Activated CD4-positive, CD25-positive, alpha-beta regulatory T cell treated with anti-CD3 and anti-CD28 coated beads, Interleukin-2, amount 50 U/mL, for 24 hours (primary cell): ENCODE measurements at places on chromosomes 5 and 9.
A peak's percentile ranks its signal among the peaks of the same experiment; 100 is the strongest.

GRCh38 chr5:109971968-109972367 lies 282.2 kb downstream of the MAN2A1 start:
- ATAC-seq = peak; percentile 76

DNA sequence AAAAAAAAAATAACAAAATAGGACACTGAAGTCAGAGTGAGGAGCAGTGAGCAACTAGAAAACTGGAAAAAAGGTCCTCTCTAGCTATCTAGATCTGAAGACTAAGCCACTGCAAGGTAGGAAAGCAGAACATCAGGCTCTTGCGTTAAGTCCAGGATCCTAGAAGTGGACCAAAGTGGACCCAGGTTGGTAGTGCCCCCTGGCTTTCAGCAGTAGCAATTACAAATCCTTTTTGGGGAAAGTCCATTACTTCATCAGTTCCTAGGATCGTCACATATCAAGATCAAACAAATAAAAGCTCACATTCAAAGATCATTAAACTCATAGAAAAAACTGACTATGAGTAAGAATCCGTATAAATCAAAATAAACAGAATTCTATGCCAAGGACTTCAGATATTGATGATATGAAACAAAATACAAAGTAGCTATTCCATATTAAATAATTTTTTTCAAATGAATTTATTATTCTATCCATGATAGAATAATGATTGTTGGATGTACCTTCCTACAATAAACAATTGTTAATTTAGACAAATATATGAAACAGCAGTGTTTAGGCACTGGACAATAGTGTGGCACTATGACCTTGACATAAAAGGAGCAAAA lies 6.5 kb upstream of the RICTOR start:
- no peak for ATAC-seq

DNA sequence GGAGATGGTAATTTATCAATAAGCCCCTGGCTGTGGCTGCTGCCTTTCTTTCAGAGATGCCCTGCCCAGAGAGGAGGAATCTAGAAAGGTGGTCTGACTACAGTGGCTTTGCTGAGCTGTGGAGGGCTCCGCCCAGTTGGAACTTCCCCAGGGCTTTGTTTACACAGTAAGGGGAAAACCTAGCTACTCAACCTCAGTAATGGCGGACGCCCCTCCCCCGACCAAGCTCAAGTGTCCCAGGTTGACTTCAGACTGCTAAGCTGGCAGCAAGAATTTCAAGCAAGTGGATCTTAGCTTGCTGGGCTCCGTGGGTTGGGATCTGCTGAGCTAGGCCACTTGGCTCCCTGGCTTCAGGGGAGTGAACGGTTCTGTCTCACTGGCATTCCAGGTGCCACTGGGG lies 865.4 kb upstream of the ACO1 start:
- no peak for ATAC-seq

DNA sequence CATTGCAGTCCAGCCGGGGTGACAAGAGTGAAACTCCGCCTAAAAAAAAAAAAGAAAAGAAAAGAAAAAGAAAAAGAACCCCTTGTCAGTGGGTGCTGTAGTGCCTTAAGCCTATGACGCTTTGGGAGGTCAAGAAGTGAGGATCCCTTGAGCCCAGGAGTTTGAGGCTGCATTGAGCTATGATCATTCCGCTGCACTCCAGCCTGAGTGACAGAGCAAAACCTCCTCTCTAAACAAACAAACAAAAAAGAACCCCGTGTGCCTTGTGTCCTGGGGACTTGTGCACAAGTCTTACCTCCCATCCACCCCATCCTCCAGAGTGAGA lies 33.5 kb upstream of the STXBP1 start:
- ATAC-seq = no peak

DNA sequence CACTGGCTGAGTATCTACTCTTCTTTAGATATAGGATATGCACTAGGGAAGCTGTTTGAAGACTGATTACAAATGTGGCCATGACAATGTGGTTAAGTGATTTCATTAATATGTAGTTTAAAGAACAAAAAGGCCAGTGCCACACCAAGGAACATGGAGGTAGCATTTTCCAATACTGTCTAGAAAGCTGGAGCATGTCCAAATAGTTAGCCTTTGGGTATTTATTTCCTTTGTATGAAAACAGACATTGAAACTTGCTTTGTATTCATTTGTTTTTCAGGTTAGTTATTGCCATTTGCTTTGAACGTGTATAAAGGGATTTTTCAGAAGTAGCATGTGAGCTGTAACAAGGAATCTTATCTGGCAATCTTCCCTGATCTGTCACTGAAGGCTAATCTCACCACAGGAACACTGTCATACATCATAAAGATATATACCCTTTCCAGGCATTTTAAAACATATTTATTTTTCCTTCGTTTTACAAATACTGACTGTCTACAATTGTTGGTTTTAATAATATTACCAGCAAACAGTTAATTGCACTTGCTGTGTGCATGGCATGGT lies 93.4 kb downstream of the PLPPR1 start:
- ATAC-seq = no peak

DNA sequence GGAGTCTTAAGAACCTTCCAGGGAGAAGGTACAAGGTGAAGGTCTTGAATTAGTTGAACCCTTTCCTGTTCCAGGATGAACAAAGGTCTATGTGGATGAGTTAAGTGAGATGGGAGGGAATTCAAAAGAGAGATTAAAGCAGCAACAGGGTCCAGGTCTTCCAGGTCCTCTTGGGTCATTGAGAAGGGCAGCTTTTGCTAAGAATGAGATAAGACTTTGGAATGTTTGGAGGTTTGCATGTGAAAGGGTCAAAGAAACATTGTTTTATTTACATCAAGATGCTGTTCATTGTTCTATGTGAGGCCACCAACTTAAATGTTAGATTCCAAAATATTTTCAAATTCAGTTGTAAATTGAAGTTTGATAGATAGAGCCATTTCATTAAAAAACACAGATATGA lies 463.9 kb downstream of the ANXA1 start:
- ATAC-seq = no peak

- ATAC-seq = no peak
Observed at GRCh38 chr9:3646226-3646625, 120.4 kb upstream of the RFX3 start.

DNA sequence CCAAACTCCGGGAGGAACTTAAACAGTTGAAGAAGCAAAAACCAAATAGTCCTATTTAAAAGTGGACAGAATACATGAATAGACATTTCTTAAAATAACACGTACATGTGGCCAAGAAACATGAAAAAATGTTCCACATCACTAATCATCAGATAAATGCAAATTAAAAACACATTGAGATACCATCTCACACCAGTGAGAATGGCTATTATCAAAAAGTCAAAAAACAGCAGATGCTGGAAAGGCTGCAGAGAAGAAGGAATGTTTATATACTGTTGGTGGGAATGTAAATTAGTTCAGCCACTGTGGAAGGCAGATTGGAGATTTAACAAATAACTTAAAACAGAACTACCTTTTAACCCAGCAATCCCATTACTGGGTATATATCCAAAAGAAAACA lies 283.0 kb upstream of the IZUMO3 start:
- no peak for ATAC-seq

DNA sequence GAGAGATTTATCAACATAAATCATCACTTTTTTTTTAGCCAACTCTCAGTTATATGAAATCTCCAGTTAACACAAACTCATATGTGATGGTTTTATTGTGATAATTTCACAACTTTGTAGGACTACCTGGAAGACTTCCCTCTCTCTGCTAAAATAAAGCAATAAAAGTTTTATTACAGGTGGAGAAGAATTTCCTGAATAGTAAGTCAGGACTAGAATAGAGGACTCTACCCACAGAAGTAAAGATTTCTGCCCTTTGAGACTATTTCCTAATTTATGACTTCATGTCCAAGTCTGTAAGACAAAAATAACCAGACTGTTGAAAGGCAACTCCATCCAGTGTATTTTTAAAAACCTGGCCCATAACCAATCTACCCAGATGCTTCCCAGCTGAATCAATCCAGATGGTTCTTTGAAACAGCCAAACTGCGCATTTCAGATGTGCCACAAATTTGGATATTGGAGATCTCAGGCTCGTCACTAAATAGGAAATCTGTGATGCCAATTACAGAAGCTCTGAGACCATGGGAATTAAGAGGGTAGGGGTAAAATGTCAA lies 234.0 kb upstream of the NMUR2 start:
- ATAC-seq = no peak

GRCh38 chr9:135884328-135885035 lies 22.9 kb downstream of the CAMSAP1 start:
- no peak for ATAC-seq

GRCh38 chr5:88691945-88692868 lies 190.8 kb downstream of the MEF2C start:
- ATAC-seq = no peak

- ATAC-seq = no peak
Observed at GRCh38 chr5:78345485-78345884, 14.9 kb upstream of the SCAMP1 start.

DNA sequence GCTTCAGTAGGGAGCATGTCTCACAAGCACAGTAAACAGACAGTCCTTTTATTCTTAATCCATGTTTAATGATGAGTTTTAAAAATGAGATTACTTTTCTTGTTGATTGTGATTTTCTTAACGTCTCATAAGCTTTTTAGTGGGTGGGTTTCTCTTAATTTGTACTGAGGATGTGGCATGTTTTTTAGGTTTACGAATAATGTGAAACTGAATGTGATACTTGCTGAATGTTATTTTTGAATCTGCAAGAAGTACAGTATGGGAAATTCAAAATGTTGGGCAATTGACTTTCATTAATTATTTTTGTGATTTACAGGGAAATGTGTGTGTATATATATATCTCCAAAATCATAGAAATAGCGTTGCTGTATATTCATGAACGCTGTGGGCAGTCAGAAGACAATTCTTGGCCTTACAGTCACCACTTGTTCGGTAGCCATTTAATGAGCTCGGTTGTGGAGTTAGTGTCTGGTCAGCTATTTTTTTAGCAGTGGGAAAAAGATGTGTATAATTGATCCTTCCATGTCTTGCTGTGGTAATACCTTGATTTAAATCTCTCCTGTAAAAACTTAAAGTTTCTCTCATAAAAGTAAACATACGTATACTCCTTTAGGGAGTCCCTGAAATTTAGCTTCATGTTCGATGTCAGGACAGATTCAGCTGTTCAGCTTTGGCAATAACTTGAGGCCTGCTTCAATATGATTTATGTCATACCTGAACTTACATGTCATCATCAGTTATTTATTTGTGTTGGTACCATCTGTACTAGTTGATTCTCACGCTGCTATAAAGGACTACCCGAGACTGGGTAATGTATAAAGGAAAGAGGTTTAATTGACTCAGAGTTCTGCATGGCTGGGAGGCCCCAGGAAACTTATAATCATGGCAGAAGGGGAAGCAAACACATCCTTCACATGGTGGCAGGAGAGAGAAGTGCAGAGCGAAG lies 15.0 kb downstream of the ICE1 start:
- ATAC-seq = no peak

DNA sequence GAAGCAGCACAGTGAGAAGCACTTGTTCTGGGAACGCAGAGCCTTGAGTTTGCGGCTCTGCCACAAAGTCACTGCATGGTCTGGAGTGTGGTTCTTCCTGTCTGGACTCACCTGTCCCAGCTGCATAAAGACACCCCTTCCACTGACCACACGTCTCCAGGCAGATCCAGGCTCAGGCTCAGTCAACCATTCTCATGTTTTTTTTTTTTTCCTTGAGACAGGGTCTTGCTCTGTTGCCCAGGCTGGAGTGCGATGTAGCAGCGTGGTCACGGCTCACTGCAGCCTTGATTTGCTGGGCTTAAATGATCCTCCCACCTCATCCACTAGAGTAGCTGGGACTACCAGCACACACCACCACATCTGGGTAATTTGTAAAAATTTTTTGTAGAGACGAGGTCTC lies 102.9 kb upstream of the KLF4 start:
- no peak for ATAC-seq

GRCh38 chr9:23538067-23538402 lies 288.0 kb downstream of the ELAVL2 start:
- no peak for ATAC-seq

DNA sequence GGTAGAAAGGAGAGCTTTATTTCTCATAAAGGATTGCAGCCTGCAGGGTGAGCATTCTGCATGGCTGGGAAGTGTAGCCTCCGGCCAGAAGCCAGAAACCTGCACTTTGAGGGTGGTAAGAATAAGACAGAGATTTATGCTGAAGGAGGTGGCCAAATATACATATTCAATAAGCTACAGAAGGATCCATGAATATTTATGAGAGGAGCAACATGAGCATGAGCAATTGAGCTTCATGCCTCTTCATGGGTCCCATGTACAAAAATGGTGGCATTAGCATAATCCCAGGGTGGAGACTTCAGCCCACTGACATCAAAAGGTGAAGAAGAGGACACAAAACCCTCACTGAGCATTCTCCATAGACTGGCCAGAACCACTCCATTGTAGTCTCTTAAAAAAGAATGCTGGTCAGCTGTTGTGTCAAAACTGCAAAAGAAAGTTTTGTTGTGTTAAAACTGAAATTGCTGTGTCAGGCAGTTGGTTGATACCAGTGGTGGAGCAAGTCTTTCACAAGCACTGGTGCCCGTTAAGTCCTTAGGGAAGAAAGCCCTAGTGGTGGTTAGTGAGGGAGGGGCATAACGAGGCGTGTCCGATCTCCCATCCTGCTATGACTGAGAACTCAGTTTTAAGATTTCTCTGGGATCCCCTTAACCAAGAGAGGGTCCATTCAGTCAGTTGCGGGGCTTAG lies 160.8 kb upstream of the MAP1B start:
- ATAC-seq = no peak

DNA sequence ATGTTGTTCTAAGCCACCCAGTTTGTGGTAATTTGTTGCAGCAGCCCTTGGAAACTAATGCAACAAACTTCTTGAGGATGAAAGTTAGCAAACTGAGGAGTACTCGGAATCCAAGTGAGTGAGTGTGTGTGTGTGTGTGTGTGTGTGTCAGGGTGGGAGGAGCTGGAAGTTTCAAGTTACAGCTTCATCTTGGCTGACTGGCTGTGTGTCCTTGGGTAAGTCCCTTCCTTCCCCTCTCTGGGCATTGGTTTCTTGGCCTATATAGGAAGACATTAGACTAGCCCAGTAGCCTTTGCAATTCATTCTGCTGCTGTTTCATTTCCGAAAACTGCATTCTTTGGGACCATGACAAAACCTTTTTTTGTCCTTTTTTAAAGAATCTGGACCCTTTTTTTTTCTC lies 157.2 kb downstream of the MELK start:
- no peak for ATAC-seq

GRCh38 chr5:33254579-33254978 lies 186.2 kb upstream of the TARS1 start:
- no peak for ATAC-seq

DNA sequence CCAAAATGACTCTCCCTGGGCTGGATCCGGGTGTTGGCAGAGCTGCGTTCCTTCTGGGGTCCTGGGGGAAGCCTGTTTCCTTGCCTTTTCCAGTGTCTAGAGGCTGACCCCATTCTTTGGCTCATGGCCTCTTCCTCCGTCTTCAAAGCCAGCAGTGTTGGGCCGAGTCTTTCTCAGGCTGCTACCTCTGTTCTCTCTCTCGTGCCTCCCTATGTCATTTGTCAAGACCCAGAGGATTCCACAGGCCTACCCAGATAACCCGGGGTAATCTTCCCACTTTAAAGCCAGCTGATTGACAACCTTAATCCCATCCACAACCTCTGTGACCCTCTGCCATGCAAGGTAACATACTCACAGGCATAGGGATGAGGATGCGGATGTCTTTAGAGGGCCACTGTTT lies 55.0 kb upstream of the KCNMB1 start:
- no peak for ATAC-seq

GRCh38 chr9:128222026-128222425 lies 18.8 kb downstream of the DNM1 start:
- no peak for ATAC-seq
